ENCODE measurements at places on chromosomes 11 and 22.

- no peak for DNase-seq
These were observed 129.5 kb downstream of the FAM76B start for GRCh38 chr11:95660038-95660437.

- DNase-seq: peak; percentile 70
These were observed 56.5 kb upstream of the ARHGAP32 start for GRCh38 chr11:129248618-129249017.

- no peak for DNase-seq
These were observed 31.4 kb upstream of the NUP160 start for GRCh38 chr11:47879259-47880158.

DNA sequence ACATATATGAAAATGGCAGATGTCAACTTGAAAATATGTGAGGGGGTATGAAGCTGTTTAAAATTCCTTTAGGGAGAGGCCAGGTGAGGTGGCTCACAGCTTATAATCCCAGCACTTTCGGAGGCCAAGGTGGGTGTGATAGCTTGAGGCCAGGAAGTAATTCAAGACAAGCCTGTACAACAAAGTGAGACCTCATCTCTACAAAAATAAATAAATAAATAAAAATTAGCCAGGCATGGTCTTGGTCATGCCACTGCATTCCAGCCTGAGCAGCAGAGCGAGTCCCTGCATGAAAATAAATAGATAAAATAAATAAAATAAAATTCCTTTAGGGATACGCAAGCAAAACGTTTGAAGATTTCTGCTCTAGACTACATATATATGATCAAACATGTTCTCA lies 38.1 kb upstream of the FAM181B start:
- no peak for DNase-seq

- DNase-seq: peak; percentile 42
These were observed 14.4 kb downstream of the IL18BP start for GRCh38 chr11:72012897-72013721.

DNA sequence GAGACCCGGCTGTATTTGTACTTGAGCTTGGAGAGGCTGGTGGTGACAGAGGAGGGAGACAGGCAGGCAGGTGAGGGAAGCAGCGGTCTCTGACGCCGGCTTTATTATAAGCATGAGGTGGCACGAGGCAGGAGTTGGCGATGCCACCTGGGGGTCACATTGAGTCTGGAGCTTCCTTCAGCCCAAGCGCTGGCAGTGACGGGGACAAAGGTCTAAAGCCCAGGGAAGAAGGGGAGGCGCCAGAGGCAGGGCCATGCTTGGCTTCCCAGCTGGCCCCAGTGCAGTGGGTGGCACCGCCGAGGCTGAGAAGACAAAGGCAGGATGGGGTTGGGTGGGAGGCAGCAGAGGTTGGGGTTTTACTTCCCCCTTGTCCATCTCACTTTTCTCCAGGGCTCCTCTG lies 4.5 kb downstream of the FXYD2 start:
- DNase-seq: no peak

- no peak for DNase-seq
These were observed 867.4 kb downstream of the NTM start for GRCh38 chr11:132237781-132238180.

- no peak for DNase-seq
These were observed 7.4 kb downstream of the CPT1B start for GRCh38 chr22:50570861-50571260.

- no peak for DNase-seq
These were observed 15.8 kb upstream of the SLC36A4 start for GRCh38 chr11:93213622-93214021.

GRCh38 chr11:68127714-68128681 lies 6.8 kb upstream of the CHKA start:
- DNase-seq: peak; percentile 83

- DNase-seq: no peak
These were observed 18.7 kb downstream of the MFNG start for GRCh38 chr22:37467391-37467955.

DNA sequence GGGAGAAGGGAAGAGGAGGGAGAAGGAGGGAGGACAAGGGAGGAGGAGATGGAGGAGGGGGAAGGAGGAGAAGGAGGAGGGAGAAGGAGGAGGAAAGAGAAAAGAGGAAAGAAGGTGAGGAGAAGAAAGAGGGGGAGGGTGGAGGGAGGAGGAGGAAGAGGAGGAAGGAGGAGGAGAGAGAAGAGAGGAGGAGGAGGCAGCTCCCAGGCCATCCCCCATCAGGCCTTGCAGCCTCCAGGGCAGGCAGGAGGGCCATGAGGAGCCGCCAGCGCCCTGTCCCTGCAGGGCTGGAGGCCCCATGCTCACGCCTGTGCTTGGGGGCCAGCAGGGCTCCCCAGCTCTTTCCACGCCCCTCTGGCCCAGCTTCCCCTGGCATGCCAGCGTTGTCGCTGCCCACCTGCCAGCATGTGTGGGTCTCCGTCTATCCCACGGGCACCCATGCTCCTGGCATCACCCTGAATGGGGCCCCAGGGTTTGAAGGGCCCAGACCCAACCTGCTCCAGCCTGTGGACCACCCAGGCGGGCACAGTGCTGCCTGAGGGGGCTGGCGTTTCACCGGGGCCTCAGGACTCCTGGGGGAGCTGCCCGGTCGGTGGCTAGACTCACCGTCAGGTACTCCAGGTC lies 5.2 kb downstream of the TSPAN32 start:
- DNase-seq: peak; percentile 56

- DNase-seq: no peak
These were observed 268.7 kb upstream of the CCDC90B start for GRCh38 chr11:83554876-83555275.

DNA sequence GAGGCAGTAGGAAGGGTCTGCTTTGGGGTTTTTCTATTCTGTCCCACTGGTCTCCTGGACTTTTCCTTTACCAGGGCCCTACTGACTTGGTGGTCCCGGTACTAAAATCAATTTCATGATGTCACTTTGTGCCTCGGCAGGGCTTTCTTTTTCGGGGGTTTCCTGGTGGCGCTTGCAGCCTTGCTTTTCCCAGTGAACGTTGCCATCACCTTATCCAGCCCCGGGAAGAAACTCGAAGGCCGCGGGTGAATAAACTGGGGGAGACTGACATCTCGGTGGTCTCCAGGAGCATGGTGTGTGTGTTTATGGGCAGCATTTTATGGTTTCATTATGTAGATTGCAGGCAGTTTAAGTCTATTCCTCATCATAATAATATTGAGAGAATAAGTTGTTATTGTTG lies 84.4 kb downstream of the KCNQ1 start:
- DNase-seq: no peak

DNA sequence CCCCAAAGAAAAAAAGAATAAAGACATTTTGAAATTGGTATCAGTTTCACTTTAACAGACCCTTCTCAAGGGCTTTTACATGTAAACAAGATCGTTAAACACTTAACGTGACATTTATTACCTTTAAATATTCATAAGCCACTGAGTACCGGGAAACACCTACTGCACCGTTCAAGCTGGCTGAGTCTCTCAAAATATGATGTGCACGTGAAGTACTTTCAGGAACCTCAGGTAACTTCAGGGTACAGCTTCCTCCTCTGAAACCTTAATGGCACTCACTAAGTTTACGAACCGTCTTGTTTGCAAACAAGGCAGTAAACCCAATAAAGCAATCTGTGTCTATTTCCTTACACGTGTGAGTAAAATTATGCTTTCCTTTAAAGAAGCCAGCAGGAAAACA lies 105.5 kb upstream of the TENM4 start:
- no peak for DNase-seq

DNA sequence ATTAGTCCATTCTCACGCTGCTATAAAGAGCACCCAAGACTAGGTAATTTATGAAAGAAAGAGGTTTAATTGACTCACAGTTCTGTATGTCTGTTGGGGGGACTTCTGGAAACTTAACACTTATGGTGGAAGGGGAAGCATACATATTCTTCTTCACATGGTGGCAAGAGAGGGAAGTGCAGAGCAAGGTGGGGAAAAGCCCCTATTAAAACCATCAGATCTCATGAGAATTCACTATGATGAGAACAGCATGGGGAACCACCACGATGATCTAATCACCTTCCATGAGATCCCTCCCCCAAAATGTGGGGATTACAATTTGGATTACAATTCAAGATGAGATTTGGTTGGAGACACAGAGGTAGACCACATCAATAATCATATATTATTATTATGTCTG lies 25.7 kb downstream of the CEP57 start:
- no peak for DNase-seq

DNA sequence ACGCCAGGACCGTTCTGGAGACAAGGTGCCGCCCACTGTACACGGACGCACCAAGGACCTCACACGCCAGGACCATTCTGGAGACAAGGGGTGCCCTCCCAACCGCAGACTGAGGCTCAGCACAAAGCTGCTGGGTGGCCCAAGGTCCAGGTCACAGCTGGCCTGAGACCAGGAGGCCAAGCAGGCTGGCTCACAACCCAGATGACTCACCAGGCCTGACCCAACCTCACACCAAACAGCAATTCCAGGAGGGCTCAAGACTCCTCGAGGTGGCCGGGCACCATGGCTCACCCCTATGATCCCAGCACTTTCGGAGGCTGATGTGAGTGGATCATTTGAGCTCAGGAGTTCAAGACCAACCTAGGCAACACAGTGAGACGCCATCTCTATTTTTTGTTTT lies 14.8 kb downstream of the BRD1 start:
- DNase-seq: no peak

DNA sequence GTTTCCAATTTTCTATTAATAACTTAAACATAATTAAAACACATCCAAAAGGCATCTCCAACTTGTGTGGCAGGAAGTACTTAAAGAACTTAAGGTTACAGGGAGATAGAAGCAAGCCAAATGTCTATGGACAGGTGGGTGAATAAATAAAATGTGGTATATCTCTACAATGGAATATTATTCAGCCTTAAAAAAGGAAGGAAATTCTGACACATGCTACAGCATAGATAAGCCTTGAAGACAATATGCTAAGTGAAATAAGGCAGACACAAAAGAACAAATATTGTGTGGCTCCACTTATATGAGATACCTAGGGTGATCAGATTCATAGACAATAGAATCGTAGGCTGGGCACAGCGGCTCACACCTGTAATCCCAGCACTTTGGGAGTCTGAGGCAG lies 109.6 kb downstream of the WT1 start:
- no peak for DNase-seq

GRCh38 chr22:28441720-28442263 lies 237.8 kb downstream of the TTC28 start:
- DNase-seq: no peak

DNA sequence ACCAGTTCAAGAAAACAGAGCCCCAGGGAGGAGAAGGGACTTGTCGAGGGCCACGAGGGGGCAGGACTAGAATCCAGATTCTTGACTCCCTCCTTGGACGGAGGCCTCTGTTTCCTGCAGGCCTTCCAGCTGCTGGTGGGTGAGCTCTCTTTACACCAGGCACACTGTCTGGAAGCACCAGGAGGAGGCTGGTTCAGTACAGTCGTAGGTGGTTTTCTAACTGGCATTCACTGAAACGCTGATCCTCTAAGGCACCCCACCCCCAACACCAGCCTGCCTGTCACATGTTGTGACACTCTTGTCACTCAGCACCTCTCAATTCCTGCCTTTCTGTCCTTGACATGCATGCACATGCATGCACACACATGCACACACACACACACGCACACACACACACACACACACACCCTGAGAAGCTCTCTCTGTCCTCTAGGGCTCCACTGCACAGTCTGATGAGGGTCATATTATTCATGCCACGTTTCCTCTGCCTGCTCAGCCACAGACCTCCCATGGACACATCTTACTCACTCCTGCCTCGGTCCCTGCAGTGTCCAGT lies 751 bp downstream of the MS4A10 start:
- DNase-seq: peak; percentile 72

GRCh38 chr11:3947061-3947460 lies 91.6 kb downstream of the STIM1 start:
- DNase-seq: no peak

DNA sequence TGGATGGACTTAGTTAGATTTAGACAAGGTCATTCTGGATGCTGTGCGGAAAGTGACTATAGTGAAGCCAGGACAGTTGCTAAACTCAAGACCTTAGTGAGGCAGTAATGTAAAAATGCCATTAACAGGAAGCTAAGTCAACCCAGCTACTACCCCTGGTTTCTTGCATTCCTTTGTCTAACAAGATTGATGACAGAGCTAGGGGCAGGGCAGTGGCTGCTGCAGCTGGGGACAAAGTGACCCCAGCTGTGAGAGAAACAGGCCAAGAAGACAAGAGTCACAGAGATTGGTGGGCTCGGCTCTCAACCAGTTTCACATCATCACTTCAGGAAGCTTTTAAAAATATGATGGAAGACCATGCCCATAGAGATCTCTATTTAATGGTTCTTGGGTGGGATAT lies 110.4 kb upstream of the POU2AF2 start:
- no peak for DNase-seq

Data from fibroblast of skin of back (primary cell).